ENCODE measurements at places on chromosomes 11 and 22. TPM values are rescaled to one million over a fixed set of nuclear protein-coding genes. Genes with fewer than 3 reads are reported as not detected.

EML3 gene
- 41.3 TPM for total RNA-seq

APOBEC3B gene
- total RNA-seq, result not detected

CNTF gene
- total RNA-seq, result 2.5 TPM

DNAJB7 gene
- total RNA-seq, result not detected

OR8A1 gene
- not detected for total RNA-seq

CARNS1 gene
- total RNA-seq, result 42.6 TPM

SLC7A4 gene
- total RNA-seq, result 4.6 TPM

SMC1B gene
- total RNA-seq, result not detected

RANBP1 gene
- total RNA-seq, result 146 TPM

SLC22A9 gene
- total RNA-seq, result not detected

OR5B12 gene
- not detected for total RNA-seq

TPST2 gene
- 80.7 TPM for total RNA-seq

TRIM49 gene
- total RNA-seq, result not detected

UBQLNL gene
- total RNA-seq, result 1.0 TPM

PRDM11 gene
- 12.2 TPM for total RNA-seq

SLC22A6 gene
- not detected for total RNA-seq

MB gene
- not detected for total RNA-seq

- DNase-seq, result no peak
Measured at GRCh38 chr22:48785792-48786678, 1041.6 kb downstream of the BRD1 start.

DNA sequence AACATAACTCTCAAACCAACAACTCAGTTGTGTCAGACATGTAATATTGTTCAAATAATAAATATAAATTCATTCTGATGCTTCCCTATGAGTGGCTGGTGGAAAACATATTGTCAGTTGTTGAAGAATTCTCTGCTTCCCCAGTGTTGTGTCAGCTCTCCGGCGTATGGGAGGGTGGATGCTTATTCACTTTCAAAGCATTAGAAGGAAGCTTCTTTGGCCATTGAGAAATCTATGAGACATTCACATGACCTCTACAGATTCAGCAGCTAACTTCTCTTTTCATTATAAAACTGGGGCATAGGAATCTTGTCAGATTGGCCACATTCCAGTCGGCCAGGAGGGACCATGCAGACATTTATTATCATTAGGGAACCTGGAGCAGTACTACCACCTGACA, 2.9 kb downstream of the OR51V1 start:
- no peak for DNase-seq

DNA sequence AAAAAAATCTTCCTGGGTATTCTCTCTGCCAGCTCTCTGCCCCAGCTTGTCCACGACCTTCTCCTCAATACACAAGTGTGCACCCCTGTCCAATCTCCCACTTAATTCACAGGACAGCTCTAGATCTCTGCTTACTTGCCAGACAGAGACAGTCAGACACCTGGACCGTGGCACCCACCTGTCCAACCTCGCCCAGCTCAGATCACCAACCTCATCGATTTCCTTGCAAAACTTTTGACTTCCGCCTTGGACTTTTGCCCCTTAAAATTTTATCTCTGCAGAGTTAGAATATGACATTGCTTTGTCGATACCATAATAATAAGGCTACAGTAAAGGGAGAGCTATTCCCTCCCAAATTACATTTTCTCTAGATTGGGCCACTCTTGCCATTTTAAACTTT, 10.4 kb downstream of the LMF2 start:
- DNase-seq, result no peak

DNA sequence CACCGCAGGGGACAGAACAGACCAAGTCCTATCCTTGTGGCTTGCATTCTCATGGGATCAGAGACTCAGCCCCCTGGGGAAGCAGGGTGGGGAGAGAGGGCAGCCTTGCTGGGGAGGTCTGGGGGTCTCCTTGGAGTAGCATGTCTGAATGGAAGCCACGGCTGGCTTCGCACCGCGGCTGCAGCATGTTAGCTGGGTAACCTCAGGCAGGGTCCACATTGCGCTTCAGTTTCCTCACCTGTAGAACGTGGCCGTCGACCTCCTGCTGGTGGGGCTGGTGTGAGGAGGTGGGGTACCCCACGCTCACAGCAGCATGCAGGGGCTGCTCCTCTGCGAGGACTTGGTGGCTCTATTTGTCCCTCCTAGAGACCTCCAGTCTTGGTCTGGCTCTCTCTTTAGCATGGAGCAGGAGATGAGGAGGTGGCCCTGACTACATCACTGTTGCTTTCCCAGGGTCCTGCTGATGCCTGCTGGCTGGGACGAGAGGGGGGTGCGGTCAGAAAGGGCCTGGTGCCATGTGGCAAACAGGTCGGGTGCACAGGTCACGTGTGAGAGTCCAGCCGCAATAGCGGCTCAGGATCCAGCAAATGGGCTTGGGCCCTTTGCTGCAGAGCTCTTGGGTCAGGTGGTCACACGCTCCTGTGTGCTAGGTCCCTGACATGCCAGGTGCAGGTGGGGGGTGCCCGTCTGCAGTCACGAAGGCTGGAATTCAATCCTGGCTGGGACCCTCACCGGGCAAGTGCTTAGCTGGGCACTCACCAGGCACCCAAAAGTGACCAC, 35.4 kb upstream of the SMIM38 start:
- no peak for DNase-seq

DNA sequence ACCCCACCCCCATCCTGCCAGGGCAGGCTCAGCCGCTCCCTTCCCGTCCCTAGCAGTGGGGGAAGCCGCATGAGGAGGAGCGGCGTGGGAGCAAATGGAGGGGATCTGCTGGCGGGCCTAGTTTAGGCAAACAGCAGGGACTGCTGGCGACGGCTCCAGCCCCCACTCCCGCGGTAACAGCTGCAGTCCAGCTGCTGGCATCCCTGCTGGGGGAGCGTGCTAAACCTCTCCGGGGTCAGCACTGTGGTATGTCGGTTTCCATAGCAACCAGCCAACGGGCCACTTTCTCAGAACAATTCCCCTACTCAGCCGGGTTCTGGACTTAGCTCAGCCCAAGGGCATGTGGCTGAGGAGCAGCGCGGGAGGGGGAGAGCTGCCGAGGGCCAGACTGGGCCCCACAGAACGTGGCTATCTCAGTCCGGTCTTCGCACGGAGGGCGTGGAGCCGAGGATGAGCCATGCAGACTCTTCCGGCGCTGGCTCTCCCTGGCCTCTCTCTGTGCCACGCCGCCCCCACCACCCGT, 98.8 kb downstream of the PKNOX2 start:
- DNase-seq, result no peak

DNA sequence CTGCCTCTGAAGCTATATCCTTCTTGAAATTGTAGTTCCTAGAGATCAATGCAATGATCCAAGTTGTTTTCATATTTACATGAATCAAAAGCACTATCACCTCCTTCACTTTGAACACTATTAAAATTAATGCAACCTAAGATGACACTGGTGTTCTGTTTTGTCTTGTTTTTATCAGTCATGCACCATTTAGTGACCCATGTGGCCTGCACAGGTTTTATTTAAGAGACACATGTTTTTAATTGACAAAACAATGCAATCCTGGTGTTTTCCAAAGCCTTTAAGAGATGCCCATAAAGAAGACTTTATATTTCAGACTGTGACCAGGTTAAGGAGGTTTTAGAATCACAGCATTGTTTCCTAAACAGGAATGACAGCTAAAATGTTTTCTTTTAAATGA, 177.5 kb downstream of the FAM181B start:
- no peak for DNase-seq

DNA sequence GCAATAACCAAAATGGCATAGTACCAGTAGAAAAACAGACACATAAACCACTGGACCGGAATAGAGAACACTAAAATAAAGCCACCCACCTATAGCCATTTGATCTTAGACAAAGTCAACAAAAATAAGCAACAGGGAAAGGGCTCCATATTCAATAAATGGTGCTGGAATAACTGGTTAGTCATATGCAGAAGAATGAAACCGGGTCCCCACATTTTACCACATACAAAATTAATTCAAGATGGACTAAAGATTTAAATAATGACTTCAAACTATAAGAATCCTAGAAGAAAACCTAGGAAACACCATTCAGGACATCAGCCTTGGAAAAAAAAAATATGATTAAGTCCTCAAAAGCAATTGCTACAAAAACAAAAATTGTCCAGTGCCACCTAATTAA, 30.1 kb upstream of the NOX4 start:
- DNase-seq, result no peak

DNA sequence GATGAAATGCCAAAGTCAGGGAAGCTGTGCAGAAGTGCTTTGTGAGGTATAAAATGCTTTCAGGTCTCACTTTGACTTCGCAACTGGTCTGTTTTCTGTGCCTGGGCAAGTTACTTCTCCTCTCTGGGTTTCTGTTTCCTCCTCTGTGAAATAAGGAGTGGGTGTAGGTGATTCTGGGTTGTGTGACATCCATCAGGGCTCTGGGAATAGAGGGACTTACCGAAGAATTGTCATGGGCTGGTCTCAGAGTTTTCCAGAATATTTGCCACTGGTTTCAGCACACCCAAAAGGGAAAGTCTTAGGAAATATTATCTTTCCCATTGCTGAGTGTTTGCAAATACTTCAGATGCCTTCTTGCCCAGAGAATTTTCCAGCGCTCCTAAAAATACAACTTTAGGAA, 118.4 kb downstream of the KIAA1671 start:
- DNase-seq, result no peak

- no peak for DNase-seq
Measured at GRCh38 chr11:17846852-17847453, 112.4 kb downstream of the KCNC1 start.

DNA sequence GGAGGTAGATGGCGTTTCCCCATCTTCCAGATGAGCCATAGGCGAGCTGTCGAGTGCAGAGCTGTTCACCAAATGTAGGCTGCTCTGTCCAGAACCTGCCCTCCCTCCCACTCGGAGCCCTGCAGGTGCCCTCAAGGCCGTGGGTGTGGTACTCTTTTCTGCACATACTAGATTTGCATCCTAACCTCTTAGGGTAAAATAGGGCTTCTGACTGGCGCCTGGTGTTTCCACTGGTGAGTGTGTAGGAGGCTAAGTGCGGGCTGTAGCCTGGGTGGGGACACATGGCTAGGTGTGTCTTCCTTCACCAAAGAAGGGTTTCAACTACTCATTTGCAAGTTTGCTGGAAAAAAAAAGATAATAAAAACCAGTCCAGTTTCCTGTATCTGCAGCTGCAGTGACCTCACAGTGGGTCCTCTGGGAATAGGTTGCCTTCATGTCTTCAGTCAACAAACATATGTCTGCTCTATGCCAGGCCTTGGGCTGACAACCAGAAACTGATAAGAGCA, 8.5 kb downstream of the BIK start:
- DNase-seq, result no peak

DNA sequence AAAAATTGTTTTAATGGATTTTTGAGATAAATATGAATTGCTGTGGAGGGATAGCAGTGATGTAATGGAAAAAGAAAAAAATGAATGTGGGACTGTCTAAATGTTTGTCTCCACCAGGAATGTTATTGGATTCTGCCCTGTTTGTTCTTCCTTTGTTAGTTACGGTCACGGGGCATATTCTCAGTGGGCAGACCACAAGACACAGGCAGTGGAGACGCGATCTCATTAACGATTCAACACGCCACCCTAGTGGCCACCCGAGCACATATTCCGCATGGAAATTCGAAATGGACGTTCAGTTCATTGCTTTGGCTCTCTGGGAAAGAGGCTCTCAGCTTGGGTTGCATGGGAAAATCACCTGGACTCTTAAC, 151.8 kb upstream of the TTC12 start:
- no peak for DNase-seq

- DNase-seq, result no peak
Measured at GRCh38 chr11:130709531-130709930, 206.7 kb downstream of the SNX19 start.

DNA sequence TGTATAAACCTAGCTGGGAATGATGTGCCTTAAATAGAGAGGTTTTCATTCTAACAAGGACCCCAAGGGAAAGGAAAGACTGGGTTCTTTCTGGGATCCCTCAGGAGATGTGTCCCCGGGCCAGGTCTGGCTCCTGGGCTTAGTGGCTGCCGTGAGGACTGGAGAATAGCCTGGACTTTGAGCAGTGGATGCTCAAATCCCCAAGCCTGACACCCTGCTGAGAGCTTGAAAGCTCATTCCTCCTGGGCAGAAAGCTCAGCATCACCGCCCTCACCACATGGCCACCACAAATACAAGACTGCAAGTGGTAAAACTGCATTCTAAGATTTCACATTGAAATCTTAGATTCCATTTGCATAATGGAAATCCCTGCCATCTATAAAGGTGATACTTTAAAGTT, 79.4 kb upstream of the NARS2 start:
- DNase-seq, result no peak

GRCh38 chr22:33002035-33002434, 56.1 kb downstream of the SYN3 start:
- DNase-seq, result no peak

GRCh38 chr11:11302565-11302964, 50.5 kb downstream of the CSNK2A3 start:
- no peak for DNase-seq

- no peak for DNase-seq
Measured at GRCh38 chr11:102716527-102716926, 8.2 kb downstream of the MMP8 start.

- no peak for DNase-seq
Measured at GRCh38 chr11:119671561-119672015, 57.4 kb downstream of the NECTIN1 start.

- DNase-seq, result no peak
Measured at GRCh38 chr22:20117633-20118299, 740 bp upstream of the TRMT2A start.

DNA sequence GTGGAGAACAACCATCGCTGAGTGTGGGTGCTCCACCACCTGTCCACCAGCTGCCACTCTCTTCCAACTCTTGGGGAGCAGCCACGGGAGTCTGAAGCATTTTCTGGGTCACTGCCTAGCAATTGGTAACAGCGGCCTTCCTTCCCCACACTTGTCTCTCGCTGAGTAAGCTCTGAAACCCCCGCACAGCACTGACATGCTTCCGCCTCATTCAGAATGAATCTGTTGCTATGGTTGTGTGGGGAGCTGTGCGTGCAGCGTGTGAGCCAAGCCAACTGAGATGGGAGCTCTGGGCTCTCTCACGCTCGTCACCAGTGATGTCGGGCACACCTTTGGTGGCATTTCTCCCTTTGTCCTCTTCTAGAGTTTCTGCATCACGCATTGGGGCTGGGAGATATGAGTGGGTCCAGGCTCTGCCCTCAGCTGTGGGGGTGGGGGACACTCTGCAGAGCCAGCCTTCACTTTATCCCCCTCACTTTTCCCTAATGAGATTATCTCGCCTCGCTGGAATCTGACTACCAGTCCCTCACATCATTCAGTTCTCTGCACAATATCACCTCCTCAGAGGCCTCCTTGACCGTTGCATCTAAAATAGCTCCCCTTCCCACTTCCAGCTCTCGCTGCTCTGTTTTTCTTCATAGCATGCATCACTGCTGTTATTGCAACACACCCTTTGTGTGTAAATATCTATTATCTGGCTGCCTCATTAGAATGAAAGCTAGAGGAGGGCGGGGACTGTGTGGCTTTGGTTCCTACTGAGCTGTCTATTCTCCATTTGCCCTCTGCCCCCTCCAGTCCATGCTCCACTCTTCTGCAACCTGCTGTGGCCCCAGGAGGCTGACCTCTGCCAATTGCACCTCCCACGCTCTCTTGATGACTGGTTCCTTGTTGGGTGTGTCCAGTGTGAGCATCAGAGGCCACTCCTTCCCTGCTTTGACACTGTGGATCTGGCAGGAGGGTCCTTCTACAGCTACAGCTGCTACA, 569.9 kb upstream of the CADM1 start:
- DNase-seq, result no peak

GRCh38 chr22:33166206-33166605, 108.0 kb upstream of the SYN3 start:
- DNase-seq, result no peak

GRCh38 chr11:11772865-11773515, 68.8 kb upstream of the USP47 start:
- DNase-seq, result no peak

Measured in omental fat pad (tissue), 4 donors.